ENCODE measurements at places on chromosomes 6 and 20. TPM values are rescaled to one million over a fixed set of nuclear protein-coding genes. Genes with fewer than 3 reads are reported as not detected.

- DNase-seq = no peak
Measured at GRCh38 chr20:38046572-38046971, 13.0 kb downstream of the RPRD1B start.

DNA sequence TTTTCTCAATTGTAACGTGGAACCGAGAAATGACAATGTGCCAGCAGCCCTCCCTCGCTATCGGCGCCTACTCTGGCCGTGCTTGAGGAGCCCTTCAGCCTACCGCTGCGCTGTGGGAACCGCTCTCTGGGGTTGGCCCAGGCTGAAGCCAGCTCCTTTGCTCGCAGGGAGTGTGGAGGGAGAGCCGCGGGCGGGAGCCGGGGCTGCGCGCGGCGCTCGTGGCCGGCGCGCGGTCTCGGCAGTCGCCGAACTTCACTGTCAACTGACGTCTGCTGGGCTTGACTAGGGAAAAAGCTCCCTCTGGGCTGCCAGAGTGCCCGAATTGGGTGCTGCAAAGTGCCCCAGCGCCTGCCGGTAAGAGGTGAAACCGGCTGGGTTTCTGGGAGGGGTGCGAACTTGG lies 29.7 kb upstream of the GCNT2 start:
- no peak for DNase-seq

The MUCL3 gene
- not detected for total RNA-seq

The GABRR1 gene
- total RNA-seq = not detected

The SLC22A23 gene
- total RNA-seq = 15.6 TPM

- no peak for DNase-seq
Measured at GRCh38 chr20:48186915-48187314, 401.6 kb upstream of the SULF2 start.

GRCh38 chr6:144989319-144990107 lies 704.4 kb downstream of the UTRN start:
- DNase-seq = no peak

GRCh38 chr20:63490416-63490815 lies 8.5 kb downstream of the EEF1A2 start:
- no peak for DNase-seq

DNA sequence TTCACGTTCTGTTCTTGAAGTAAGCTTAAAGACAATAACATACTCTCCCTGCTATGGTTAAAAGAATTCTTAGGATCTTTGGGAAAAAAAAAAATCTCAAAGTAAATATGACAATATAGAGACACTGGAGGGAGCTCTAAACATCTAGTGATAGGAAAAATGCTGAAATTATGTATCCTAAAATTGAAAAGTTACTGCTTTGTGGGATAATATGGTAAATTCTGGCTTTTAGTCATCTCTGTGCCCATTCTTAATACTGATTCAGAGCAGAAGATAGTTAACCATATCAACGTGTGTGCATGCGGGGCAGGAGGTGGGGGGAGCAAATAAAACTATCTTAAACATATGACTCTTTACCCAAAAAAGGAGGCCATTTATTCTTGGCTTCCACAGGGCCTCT lies 165.4 kb downstream of the GMPR start:
- DNase-seq = no peak

Data from glomerular endothelial cell (primary cell).